ENCODE measurements at places on chromosomes 3 and 15.
A peak's percentile ranks its signal among the peaks of the same experiment; 100 is the strongest.

DNA sequence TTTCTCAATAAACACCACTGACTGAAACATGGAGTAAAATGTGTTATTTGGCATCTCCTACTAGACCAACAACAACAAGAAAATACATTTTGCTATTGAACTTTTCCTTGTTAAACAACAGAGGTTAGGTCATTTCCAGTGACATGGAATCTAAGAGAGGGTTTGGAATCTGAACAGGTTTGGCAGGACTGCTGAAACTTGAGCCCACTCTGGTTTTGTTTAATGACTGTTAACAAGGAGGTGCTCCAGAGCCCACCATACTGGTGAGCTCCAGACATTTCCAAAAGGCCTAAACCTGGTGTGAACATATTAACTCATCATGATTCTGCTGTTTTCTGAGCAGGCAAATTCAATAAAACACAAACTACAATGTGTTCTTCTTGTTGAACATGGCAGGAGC lies 330.7 kb upstream of the TRIM42 start:
- no peak for DNase-seq

DNA sequence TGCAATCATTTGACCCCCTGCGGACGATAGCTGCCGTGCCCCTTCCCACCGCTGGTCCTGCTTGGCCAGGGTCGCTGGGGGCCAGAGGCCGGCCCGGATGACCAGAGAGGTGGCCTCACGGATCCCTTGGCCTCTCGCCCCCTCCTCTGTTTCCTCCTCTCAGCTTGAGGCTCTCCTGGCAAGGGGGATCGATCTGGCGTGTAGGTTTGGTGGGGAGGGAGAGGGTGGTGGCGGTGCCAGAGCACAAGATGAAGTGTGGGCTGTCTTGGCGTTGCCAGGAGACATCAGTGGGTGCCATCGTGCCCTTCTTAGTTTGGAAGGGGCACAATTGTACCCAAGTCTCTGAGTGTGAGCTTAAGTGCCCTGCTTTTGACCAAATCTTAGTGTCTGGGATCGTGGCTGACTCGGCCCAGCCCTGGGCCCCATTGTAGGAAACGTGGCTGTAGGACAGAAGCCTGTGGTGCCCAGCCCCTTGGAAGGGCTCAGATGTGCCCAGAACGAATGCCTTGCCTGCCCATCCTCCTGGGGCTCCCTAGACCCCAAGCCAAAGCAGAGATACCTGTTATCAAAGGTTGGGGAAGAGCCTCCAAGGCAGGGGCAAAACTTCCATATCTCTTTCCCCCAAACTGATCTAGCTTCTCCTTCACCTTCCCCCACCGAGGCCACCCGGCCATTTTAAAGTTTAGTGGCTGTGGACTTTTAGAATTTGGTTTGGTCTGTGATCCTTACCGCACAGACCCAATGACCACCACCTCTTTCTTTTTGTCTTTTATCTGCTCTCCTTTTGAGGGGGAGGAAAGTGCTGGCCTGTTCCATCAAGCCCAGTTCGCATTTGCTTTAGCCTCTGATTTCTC lies 14.4 kb downstream of the NR2F2 start:
- DNase-seq: no peak

DNA sequence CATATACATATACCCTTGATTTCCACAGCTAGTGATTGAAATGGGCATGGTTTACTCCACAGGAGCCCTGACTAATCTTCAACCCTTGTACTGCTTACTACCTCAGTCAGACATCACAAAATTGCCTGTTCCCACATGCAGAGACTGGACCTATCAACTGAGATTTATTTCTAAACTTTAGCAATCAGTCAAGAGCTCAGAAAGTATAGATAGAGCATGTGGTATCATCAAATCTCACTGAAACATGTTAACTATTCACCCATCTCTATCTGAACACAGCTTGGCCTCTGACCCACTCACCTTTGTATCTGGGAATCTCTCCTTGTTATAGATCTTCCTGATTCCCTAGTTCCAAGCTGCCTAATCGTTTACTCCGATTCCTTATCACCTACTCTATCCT lies 14.6 kb downstream of the ADAM10 start:
- DNase-seq: no peak

DNA sequence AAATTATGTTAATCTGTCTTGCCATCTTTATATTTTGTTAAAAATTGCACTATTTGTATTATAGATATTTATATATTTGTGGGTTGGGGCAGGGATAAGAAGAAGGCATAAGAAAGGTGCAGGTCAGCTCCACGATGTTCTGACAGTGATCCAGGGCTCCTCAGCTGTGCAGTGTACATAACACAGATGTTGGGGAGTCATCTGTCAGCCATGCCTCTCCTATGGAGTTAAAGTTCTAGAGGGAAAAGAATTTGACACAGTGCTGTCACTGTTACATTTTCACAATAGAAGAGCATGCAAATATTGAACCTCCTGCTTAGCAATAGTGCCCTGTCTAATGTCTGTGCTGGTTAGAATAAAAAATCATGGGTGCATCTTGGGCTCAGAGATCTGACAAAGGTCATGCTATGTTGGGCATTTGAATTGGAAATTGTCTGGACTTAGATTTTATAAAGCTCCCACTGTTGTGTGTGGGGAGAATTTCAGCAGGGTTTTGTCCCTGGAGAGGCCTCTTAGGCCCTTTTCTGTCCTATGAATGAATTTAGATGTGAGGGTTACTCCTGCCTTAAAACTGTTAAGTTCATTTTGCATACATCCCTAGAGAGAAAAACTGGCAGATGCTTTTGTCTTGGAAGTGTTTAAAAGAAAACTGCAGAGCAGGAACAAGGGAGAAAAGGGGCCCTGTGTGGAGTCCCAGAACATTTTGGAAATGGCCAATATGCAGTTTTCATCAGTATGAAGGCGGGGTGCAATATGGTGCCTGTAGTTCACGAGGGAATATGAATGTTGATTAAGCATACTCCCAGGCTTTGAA lies 20.4 kb downstream of the CDIN1 start:
- DNase-seq: no peak

- DNase-seq: peak; percentile 80
Observed at GRCh38 chr3:49133226-49133951, 539 bp upstream of the LAMB2 start.

GRCh38 chr3:147735616-147736015 lies 326.5 kb downstream of the ZIC1 start:
- DNase-seq: no peak

GRCh38 chr15:40918799-40919392 lies 10.2 kb upstream of the DLL4 start:
- peak; percentile 55 for DNase-seq

DNA sequence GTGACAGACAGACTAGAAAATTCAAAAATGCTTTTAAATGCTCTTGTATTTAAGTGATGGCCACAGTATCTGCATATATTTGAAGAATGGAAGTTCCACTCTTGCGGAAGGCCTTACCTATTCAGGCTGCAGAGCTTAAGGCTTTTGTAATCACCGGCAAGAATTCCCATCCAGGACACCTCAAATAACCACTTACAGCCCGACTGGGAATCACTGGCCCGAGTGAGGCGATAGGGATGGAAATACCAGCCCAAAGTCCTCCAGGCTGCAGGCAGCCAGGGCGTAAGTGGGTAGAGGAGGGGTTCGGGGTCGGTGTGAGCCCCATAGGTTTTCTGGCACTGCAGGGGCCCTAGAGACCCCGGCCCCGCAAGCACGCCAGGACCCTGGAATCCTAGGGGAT lies 9.5 kb downstream of the CMTM7 start:
- peak; percentile 45 for DNase-seq

- no peak for DNase-seq
Observed at GRCh38 chr3:46848271-46849044, 14.8 kb downstream of the MYL3 start.

DNA sequence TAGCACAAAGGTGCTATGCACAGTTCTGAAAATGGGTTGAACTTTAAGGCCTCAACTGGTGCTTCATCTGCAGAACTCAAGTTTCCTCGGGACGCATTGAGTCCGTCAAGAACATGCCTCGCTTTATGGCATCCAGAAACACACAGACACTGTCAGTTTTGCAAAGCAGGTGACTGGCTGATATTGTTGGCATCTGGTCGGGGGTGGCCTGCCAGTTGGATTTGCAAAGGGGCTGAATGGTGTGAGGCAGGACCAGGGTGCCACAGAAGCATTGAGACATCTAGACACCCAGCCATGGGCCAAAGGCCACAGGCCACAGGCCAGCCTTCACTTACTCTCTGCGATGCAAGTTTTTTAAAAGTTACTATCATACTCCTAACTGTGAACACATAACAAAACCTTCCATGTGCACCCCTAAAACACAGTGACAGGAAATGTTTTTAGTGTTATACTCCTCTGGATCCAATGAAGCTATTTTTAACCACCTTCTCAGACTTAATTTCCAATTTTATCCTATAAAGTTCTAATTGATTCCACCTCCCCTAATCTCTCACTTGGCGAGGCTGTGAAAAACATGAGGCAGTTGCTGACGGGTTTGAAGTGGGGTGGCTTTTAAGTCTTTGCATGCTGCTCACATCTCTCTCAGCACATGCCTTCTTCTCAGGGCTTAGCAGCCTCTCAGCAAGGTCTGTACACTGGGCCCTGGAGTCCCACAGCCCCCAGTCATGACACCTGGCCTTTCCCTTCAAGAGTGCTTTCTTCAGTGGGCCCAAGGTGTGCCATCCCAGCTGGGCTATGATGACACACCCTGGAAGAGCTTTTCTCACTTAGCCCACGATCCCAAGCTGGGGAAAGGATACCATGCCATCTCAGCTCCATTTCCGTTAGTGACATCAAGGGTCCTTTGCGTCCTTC lies 38.5 kb upstream of the DUSP7 start:
- DNase-seq: no peak
